G401 (cell line): ENCODE measurements at places on chromosomes 11 and 22.

DNA sequence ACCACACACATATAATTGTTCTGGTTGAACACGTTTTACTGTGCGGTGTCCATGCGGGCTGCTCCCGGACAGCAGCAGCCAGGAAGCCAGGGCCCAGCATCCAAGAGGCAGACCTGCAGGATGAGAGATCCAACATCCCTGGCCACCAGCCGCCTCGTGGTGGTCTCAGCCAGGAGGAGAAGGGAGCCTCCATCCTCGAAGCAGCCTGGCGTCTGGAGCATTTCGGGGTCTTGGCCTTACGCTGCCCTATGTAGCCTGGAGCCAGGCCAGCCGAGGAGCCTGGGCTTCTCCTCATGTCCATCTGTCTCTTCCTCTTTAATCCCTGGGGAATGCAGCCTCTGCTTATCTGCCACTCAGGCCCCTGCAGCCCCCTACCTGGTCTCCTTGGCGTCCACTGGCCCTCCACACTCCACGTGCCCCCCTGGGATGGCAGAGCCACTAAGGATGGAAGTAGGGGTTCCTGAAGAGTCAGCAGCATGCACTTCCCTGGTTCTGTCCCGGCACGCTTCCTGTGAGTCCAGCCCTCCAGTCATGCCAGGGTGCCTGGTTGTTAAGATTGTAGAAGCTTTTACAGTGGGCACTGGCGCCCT is 253.2 kb downstream of the TBC1D22A start:
- no peak for DNase-seq

- peak; percentile 89 for DNase-seq
Observed at GRCh38 chr11:124800226-124800929, at the start of gene MSANTD2. MSANTD2 (minus strand) TSS chr11:124800406; CDS start chr11:124800380, 26 bp downstream.

DNA sequence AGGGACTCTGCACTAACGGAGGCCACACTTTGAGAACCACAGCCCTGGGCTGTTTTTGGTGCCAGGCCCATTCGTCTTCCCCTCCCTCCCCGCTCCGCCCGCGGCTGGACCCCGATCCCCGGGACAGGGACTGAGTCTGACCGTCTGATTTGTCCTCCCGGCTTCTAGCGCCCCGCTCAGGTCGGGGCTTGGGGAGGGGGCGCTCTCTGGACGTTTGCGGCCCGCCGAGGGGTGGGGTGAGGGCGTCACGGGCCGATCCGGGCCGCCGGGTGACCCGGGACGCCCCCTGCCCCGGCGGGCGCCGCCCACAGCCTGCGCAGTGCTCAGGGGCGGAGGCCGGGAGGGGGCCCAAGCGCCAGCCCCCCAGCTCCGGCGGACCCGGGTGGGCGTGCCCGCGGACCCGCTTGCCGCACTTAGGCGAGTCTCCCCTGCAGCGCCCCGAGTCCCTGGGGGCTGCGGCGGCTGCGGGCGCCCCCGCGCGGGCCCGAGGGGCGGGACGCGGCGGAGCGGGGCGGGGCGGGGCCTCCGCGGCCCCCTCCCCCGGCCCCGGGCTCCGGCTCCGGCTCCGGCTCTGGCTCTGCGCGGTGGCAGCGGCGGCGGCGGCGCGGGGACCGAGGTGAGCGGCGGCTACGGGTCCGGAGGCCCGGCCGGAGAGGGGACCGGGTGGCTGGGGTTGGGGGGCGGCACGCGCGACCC is 33.7 kb upstream of the PRR5 start:
- no peak for DNase-seq

DNA sequence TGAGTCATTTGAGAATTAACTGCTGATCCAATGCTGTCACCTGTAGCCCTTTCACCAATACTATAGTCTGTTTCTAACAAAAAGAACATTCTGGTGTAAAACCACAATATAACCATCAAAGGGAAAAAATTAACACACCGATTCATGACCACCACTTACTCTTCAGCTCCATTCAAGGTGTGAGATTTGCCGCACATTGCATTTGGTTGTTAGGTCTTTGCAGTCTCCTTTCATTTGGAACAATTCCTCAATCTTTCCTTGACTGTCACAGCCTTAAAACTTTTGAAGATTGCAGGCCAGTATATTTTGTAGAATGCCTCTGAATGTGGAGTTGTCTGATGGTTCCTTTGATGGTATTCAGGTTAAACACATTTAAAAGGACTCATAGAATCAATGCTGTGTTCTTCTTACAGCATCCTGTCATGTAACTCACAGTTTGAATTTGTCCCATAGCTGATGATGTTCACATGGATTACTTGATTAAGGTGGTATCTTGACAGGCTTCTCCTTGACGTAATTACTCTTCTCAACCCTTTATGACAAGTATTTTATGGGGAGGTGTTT is 63.6 kb downstream of the TNRC6B start:
- no peak for DNase-seq

GRCh38 chr11:46133119-46133518 is 11.9 kb upstream of the PHF21A start:
- no peak for DNase-seq
